Daoy (cell line): ENCODE measurements at places on chromosomes 16 and 17. TPM values are rescaled to one million over a fixed set of nuclear protein-coding genes. Genes with fewer than 3 reads are reported as not detected.

GRCh38 chr17:36777118-36777517 is 160.2 kb upstream of the LHX1 start:
- peak; percentile 20 for DNase-seq

- no peak for DNase-seq
Measured at GRCh38 chr17:82108038-82108437, 10.0 kb upstream of the FASN start.

DNA sequence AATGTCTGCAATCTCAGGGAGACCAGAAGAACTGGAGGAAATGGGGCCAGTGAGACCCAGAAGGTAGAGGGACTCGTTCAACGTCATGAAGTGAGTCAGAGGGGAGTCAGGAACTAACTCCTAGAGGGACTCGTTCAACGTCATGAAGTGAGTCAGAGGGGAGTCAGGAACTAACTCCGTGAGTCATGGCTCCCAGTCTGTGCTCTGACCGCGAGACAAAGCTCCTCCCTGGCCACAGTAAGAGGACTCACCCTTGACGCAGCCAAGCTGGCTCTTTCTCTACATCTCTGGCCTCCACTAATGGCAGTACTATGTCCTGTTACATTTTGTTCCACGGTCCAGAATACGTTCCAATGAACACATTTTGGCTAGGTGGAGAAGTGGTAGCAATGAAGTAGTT is 902.5 kb downstream of the KCNJ2 start:
- DNase-seq: peak; percentile 97

GRCh38 chr16:877242-878071 is 76.9 kb upstream of the GNG13 start:
- no peak for DNase-seq

- no peak for DNase-seq
Measured at GRCh38 chr16:83891742-83892141, 7.2 kb upstream of the MLYCD start.

- DNase-seq: no peak
Measured at GRCh38 chr16:63061319-63061718, 1025.1 kb upstream of the CDH8 start.

DNA sequence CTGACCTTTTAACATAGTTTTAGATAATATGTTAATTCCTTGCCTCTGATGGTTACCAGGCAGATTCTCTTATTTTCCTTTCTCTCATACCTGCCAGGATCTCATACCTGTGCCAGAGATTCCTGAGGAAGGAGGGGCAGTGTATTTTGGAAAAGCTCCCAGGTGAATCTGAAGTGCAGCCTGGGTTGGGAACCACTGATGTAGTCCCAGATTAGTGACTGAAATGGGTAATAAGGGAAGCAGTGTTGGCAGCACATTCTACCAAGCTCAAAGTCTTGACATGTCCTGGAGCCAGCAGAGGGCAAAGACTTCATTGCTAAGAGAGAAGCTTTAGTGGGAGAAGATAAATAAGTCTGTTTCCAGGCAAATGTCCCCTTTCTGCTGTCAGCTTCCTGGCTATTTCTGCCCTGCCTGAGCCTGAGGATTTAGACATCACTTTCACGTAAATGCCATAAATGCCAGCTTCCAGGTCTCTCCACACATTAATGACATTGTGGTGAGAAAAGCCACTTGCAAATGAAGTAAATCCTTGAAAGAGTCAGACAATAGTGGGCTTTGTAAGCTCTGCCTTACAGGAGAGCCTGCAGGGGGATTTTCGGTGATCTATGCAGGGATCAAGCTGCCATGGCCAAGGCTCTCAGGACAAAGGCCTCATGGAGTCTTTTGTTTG is 40.9 kb upstream of the C16orf78 start:
- no peak for DNase-seq

AARS1 gene
- total RNA-seq: 43.1 and 52.7 TPM in 2 replicates

DNA sequence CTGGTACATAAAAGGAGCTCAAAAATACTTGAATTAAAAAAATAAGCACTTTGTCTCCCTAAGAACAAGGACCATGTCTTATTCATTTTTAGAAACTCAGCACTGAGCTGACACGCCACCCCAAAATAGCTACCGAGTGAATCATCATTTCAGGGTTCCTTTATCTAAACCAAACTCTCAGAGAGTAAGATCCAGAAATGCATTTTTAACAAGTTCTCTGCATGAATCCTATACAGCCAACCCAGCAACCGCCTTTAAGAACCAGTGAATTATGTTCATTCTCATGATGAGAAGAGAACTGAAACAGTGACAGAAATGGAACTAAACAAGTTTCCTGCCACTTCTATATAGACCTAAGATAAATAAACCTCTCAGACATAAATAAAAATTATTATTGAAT is 8.7 kb downstream of the C16orf87 start:
- DNase-seq: no peak

SLC25A11 gene
- total RNA-seq: 82.4 and 112 TPM in 2 replicates

DNA sequence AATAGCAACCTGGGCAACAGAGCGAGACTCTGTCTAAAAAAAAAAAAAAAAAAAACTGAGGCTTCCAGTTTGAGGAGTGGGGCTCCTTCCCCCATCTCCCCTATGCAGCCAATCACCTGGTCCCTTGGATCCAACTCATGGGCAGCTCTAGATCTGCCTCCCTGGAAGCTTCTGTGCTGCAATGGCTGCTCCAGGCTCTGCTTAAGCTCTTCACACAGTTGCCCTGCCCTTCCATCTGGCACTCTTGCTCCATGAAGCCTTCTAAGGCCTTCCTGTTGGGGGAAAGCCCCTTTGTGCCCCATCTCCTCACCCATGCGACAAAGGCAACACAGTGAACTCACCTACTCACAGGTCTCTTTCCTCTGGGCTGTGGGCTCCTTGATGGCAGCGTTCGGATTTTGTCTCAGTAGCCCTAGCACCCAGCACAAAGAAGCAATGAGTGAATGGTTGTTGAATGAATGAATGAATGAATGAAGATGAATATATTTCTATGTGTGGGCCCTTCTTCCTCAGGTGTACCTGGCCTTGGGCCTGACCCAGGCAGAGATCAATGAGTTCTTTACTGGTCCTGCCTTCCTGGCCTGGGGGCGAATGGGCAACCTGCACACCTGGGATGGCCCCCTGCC is 1.9 kb downstream of the NAGLU start:
- no peak for DNase-seq

SMARCE1 gene
- 122 and 126 TPM in 2 replicates for total RNA-seq

MYOCD gene
- total RNA-seq: 1.4 and 2.5 TPM in 2 replicates

- no peak for DNase-seq
Measured at GRCh38 chr16:79177018-79177417, 423.5 kb downstream of the MAF start.

DNA sequence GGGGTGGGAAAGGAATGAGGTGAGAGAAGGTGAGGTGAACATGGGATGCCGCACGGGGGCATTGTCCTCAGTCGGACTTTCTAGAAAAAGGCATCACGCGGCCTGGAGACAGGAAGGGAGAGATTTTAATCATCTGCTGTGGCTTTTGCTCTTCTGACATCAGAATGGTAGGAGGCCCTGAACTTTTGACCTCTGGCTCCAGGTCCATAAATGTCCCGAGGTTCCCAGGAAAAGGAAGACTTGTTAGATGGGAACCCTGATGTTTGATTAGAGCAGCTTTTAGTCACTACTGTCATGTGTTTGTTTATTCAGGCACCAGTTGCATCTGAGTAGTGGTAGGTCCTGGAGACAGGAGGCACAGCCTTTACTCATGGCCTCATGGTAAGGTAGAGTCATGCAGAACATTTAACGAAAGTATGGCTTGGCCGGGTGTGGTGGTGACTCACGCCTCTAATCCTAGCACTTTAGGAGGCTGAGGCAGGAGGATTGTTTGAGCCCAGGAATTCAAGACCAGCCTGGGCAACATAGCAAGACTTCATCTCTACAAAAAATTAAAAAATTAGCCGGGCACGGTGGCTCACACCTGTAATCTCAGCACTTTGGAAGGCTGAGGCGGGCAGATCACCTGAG is 203.1 kb downstream of the MSI2 start:
- peak; percentile 79 for DNase-seq

ZSCAN10 gene
- not detected in 2 replicates for total RNA-seq

GPR142 gene
- not detected in 2 replicates for total RNA-seq

GRCh38 chr17:77178563-77178962 is 37.8 kb downstream of the SEC14L1 start:
- no peak for DNase-seq

- DNase-seq: peak; percentile 48
Measured at GRCh38 chr16:67284699-67285646, 5.6 kb downstream of the PLEKHG4 start.

GRCh38 chr17:7850701-7851437 is 4.0 kb upstream of the TMEM88 start:
- DNase-seq: no peak

CASKIN2 gene
- 3.0 and 6.0 TPM in 2 replicates for total RNA-seq

- DNase-seq: no peak
Measured at GRCh38 chr17:35080536-35080935, 17.0 kb upstream of the RFFL start.

- no peak for DNase-seq
Measured at GRCh38 chr17:44887971-44888954, 11.0 kb downstream of the EFTUD2 start.

DNA sequence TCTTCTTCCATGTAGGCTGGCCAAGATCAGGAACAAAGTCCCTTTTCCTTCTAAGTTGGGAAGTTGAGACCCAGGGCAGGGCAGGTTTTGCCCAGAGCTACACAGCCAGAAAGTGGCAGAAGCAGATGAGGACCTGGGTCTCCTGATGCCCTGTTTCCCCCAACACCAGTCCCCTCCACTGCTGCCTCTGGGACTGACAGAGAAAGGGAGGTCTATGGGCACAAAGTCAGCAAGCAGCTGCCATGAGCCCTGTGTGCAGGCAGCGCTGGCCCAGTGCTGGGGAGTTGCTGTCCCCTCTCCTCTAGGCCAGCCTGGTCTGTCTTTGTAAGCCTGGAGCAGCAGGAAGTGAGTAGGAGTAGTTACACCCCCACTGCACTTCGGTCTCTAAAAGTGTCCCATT is 46.9 kb upstream of the NKD1 start:
- no peak for DNase-seq

DNA sequence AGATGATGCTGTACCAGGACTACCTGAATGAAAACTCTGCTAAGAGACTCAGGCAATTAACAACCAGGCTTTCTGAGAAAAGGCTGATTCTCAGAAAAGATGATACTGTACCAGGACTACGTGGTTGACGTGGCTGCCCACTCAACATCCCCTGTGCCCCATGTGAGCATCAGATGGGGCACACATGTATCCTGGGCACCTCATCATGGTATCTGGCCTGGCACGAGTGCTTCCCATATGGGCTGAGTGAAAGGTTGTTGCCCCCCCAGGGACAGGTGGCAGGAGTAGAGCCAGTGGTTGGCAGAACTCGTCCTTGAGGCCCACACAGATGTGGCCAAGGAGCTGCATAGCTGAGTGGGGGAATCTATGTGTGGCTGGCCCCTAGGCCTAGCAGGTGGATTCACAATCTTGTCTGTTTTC is 3.5 kb upstream of the CES4A start:
- DNase-seq: no peak

CD300E gene
- not detected in 2 replicates for total RNA-seq

GRCh38 chr16:2512735-2513404 is 882 bp upstream of the ATP6V0C start:
- DNase-seq: no peak

DNA sequence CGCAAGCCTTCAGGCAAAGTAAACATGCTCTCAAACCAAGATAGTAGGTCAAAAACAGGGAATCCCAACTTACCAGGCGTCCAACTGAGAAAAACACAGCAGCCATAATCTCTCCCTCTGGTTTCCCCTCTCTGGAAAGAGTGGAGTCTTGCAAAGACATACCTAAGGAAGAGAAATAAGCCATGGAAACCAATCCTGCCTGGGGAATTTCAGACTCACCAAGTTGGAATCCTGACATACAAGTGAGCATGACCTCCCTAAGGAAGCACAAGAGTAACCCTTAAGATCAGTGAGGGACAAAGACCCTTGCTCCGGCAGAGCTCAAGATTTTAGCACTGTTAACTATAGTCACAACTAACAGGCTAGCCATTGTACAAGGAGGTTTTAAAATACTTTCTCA is 4.1 kb downstream of the ZNF624 start:
- DNase-seq: no peak

DNA sequence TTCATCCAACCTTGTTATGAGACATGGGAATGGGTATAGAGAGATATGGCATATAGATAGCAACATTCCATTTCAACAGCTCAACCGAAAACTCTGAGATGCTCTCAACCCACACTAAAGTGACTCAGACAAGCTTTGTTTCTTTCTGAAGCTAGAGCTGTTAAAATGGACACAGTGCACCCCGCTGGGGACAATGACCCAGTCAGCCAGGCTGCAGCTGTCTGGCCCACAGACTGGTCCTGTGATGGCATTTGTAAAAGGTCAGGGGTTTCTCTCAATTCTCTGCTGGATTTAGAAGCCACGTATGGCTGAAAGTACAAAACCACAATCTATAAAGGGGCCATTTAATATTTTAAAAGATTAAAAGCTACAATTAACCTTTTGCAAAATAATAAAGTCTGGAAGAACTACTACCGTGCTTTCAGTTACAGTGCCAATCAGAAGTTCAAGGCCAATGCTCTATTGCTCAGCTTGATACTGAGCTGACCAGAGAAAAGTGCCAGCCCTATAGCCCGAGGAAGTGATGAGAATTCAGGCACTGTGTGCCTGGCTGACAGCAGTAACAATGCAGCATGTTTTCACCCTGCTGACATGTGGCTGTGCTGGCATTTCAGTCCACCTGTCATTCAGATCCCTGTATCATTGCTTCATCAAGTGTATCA is 60.2 kb downstream of the TEX2 start:
- peak; percentile 78 for DNase-seq

DNA sequence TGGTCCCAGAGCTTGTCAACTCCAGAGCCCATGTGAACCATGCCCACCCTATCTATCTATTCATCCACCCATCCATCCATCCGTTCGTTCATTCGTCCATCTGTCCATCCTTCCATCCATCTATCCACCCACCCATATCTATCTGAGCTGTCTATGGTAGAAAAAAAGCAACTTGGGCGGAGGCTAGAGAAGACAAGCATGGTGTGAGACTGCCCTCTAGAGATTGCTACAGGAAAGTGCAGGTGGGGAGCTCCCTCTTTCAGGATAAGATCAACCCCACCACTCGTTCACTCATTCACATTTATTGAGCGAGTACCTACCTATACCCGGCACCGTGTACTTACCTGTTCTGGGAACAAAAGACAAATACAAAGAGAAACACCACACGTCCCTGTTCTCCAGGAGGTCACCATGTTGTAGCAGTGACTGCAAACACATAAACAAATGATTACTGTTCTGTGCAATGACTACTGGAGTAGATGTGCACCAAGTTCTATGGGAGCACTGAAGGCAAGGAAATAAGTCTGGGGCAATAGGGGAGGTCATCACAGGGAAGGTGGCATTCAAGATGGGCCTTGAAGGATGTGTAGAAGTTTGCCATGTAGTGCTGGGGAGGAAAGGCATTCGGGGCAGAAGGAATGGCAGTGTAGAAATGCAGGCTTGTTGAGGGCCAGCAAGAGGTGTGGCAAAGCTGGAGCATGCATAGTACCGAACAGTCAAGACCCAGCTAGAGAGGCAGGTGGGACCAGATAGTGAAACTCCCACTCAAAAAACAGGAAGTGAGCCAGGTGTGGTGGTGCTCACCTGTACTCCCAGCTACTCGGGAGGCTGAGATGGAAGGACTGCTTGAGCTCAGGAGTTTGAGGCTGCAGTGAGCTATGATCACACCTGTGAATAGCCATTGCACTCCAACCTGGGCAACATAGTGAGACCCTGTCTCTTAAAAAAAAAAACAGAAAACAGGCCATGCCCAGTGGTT is 13.4 kb upstream of the ATP5MC1 start:
- DNase-seq: peak; percentile 62

GRCh38 chr16:73526011-73526804 is 478.3 kb upstream of the ZFHX3 start:
- DNase-seq: no peak

SEC14L5 gene
- 0.40 TPM in 1 of 2 replicates, not detected in the other for total RNA-seq

GRCh38 chr16:73614131-73614530 is 566.2 kb upstream of the ZFHX3 start:
- no peak for DNase-seq
